ENCODE measurements at places on chromosomes 16 and 17.

- DNase-seq = no peak
These were observed 4.2 kb upstream of the ALOX15 start for GRCh38 chr17:4645642-4646041.

- DNase-seq = no peak
These were observed 1.4 kb downstream of the RAB40C start for GRCh38 chr16:591231-591630.

- DNase-seq = no peak
These were observed 6.2 kb downstream of the FUS start for GRCh38 chr16:31186176-31186575.

DNA sequence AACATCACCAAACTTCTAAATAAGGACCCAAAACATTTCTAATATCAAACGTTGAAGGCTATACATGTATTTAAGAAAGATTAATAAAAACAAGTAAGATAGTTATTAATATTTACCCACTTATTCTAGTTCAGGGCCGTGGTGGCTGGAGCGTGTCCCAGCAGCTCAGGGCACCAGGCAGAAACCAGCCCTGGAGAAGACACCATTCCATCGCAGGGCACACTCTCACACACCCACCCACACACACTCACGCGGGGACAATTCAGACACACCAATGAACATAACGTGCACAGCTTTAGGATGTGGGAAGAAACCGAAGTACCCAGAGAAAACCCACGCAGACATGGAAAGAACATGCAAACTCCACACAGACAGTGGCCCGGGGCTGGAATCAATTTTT, 13.5 kb downstream of the C17orf67 start:
- no peak for DNase-seq

DNA sequence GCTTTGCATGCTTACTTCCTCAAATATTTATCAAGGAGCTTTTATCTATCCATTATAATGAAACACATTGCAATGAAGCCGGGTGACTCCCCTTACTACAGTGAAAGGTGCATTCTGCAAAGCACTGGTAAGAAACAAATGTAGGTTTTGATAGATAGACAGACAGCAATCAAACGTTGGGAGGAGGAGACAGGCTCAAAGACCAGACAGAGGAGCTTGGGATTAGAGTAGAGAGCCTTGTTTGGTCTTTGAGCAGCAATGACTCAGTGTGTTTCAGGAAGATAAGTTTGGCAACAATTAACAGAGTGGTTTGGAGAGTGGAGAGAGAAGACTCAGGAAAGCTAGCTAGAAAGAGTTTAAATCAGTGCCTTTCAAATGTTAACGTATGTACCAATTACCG, 68.8 kb downstream of the ZNF18 start:
- DNase-seq = no peak

- DNase-seq = peak; percentile 88
These were observed 53.3 kb upstream of the TOB1 start for GRCh38 chr17:50919321-50920040.

DNA sequence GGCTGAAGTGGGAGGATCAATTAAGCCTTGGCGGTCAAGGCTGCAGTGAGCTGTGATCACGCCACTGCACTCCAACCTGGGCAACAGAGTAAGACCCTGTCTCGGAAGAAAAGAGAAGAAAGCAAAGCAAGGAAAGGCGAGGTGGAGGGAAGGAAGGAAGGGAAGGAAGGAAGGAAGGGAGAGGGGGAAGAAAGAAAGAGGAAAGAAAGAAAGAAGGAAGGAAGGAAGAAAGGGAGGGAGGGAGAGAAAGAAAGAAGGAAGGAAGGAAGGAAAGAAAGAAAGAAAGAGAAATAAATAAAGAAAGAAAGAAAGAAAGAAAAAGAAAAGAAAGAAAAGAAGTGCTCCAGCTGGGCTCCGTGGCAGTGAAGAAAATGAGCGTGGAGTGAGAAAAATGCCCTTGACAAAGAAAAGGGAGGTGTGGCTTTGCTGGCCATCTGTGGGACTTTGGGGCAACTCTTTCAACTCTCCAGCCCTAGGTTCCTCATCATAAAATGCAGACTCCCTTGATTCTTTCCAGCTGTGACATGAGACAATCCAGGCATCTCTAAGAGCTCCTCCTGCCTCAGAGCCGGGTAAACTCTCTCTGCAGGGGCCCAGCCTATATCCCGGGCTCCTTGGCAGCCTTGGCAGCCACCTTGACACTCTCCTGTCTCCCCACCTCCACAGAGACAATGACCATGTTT, 2.4 kb downstream of the GSDMA start:
- DNase-seq = no peak

DNA sequence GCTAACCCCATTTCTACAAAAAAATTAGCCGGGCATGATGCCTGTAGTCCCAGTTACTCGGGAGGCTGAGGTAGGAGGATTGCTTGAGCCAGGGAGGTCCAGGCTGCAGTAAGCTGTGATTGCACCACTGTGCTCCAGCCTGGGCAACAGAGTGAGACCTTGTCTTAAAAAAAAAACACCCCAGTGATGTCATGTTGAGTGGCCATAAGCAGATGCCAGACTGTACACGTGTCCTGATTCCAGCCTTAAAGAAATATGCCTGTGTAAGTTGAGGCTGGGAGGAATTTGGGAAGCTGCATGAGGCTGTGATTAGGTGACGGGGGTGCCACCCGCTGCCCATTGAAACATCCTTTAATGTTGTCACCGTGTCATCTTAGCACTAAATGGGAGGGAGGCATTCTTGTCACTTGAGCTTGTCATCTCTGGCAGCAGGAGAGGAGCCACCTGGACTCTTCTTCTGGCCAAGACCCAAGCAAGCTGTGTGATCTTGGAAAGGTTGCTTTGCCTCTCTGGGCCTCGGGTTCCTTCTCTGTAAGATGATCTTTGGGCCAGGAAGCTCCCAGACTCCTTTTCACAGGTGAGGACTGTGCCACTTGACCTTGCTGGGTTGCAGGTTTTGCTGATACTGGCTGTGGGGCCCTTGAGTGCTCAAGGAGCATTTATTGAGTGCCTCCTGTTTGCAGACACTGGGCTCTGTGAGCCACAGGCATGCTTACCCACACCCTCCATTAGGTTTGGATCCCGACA, 98.3 kb upstream of the CIBAR2 start:
- DNase-seq = no peak

DNA sequence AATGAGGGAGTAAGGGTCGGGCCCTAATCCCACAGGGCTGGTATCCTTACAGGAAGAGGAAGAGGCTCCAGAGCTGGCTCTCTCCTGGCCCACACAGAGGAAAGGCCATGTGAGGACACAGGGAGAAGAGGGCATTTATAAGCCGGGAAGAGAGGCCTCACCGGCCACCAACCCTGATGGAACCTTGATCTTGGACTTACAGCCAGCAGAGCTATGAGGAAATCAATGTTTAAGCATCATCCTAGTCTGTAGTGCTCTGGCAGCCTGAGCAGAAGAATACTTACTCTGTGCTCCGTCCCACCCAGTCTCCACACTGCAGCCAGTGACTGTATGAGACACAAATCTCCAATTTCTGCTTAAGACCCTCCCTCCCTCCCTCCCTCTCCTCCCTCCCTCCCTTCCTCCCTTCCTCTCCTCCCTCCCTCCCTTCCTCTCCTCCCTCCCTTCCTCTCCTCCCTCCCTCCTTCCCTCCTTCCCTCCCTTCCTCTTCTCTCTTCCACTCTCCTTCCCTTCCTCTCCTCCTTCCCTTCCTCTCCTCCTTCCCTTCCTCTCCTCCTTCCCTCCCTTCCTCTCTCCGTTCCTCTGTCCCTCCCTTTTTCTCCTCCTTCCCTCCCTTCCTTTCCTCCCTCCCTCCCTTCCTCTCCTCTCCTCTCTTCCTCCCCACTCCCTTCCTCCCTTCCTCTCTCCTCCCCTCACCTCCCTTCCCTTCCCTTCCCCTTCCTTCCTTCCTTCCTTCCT, 8.9 kb upstream of the TMEM220 start:
- DNase-seq = no peak

- no peak for DNase-seq
These were observed 3.0 kb upstream of the RMI2 start for GRCh38 chr16:11342021-11342855.

GRCh38 chr16:11136600-11136999, 119.4 kb downstream of the SOCS1 start:
- DNase-seq = no peak

GRCh38 chr16:81901484-81901883, 109.8 kb downstream of the SDR42E1 start:
- DNase-seq = no peak

- DNase-seq = no peak
These were observed 3.3 kb upstream of the ZFHX3 start for GRCh38 chr16:73051226-73051625.

DNA sequence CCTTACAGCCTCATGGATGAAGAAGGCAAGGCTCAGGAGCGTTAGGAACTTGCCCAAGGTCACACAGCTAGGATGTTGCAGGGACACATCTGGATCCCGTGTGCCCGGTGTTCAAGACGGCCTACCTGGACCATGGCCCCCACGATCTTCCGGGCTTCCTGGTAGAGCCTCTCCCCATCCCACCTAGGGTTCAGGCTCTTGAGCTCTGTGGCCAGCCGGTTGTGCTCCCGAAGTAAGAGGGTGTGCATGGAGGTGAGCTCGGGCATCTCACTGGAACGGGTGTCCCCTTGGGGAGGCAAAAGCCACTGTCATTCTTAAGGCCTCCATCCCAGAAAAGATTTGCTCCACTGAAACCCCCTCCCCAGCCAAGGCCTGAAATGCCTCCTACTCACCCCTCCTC, 5.3 kb downstream of the MPO start:
- DNase-seq = no peak

DNA sequence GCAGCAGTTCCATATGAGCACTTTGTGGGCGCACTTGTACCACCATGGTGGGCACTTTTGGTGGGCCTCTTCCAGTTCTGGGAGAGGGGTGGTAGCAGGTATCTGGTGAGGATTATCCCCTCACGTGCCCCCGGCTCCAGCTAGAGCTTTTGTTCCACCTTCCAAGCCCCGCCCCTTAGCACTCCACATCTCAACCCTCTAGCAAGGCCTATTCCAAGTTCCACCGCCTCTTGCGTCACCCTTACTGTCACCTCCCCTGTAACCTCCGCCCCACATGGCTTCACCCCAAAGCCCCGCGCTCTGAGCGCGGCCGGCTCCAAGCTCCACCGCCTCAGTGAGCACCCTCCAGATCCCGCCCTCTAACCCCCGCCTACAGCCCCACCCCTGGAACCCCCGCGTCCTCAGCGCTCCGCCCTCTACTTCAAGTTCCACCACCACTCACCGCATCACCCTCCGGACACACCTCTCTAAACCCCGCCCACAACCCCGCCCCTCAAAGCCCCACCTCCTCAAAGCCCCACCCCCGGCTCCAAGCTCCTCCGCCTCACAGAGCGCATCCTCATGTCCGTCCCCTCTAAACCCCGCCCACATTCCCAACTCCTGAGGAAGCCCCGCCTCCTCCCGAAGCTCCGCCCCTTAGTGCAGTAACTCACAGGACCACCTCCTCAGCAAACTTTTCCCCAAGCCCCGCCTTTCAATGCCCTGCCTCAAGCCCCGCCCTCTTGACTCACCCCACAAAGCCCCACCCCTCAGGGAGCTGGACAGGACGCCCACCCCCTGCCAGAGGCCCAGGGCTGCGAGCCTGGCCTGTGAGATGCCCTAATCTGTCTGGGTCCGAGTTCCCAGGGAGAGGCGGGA, 11.1 kb downstream of the SCN4A start:
- DNase-seq = peak; percentile 38

- DNase-seq = no peak
These were observed 9.4 kb upstream of the SLC52A1 start for GRCh38 chr17:5044630-5045029.

GRCh38 chr17:17343896-17344506, 40.8 kb downstream of the NT5M start:
- no peak for DNase-seq

GRCh38 chr17:43418441-43419374, 19.9 kb downstream of the ARL4D start:
- DNase-seq = no peak

DNA sequence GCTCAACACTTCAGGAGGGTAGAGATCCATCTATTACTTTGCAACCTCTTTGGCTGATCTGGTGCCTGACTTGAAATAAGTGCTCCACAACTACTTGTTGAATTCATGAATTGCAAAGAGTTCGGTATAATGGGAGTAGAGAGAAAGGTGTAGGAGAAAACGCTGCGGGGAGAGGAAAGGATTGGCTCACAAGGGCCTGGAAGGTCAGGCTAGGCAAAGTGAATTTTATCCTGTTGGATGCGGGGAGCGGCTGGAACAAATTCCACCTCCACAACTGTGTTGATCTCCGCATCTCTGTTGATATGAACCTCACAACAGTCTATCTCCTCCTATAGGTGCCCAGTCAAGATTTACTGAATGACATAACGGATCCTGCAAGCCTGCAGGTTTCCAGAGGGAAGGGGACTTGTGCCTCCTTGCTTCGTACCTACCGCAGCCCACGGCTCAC, 684 bp downstream of the SLX4 start:
- DNase-seq = no peak

DNA sequence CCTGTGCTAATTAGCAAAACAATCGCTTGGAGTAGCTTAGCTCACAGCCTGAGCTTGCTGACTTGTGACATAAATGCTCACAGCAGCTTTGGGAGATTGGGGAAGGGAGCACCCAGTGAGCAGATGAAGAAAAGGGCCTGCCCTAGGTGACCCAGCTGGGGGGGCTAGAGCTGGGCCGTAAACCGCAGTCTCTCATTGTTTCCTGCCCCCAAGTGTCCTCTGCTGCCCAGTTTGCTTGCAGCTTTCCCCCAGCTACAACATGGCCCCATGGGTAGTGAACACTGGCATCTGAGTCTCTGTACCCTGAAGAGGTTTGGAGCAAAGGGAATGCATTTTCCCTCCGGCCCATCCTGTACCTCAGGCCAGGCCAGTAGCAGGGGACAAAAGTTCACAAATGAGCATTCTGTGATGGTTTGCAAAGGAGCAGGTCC, 349.4 kb downstream of the SLC39A11 start:
- DNase-seq = no peak

- DNase-seq = no peak
These were observed 37.2 kb upstream of the PIK3R6 start for GRCh38 chr17:8904686-8905085.

DNA sequence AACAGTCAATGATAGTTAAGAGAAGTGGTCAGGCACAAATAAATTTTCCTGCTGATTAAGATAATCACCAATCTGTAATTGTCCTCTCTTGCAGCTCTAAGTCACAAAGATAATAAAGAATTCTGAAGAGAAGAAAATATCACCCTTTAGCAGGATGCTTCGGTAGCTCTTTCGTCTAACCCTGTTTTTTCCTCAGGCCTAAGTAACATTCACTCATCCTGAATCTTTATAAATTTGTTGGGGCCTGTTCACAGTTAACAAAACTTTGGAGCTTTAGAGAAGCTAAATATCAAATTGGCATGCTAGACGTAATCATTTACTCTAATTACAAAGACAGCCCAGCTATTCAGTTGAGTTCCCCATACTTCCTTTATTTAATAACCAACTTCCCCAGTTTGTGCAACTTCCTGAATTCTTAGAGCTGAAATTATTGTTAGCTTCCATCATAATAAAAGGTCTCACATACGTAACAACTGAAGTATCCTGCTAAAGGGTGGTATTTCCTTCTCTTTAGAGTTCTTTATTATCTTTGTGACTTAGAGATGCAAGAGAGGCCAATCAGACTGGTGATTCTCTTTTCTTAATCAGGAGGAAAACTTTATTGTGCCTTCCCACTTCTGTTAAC, 118.6 kb downstream of the TANGO6 start:
- DNase-seq = no peak

All from T-helper 1 cell (primary cell).